ENCODE measurements at places on chromosomes 11 and 22.

DNA sequence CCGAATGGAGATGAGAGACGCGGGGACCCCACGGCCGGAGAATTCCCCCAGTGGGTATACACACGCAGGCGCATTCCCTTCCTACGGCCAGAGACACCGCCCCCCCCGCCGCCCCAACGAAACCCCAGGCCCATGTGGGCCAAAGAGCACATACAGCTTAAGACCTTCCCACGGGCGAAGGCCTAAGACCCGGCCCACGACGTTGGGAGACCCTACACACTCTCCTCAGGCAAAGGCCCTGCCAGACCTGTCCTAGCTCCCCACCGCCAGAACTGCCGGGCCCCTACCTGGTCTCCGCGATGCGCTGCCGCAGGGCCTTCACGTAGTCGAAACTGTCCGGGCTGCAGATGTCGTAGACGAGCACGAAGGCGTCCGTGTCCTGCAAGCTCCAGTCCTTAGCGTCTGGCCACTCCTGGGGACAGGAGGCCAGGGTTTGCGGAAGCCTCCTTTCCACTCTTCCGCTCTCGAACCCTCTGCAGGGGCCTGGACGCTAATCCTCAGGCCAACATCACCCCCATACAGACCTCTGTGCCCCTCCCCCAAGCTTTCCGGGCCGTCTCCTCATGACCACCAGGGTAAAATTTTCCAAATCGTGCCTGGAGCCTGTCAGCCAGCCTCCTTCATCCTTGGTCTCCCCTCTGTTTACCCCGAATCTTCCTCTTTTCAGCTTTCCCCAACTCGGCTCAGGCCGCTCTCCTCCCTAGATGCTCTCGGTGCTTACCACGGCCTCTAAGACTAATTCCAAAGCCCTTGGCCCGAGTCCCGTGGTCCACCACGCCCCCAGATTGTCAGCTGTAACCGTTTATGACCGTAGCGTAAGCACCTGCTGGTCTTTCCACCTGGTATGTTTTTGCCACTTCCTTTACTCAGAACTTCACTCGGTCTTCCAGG lies 1.7 kb downstream of the RASL10A start:
- no peak for DNase-seq

DNA sequence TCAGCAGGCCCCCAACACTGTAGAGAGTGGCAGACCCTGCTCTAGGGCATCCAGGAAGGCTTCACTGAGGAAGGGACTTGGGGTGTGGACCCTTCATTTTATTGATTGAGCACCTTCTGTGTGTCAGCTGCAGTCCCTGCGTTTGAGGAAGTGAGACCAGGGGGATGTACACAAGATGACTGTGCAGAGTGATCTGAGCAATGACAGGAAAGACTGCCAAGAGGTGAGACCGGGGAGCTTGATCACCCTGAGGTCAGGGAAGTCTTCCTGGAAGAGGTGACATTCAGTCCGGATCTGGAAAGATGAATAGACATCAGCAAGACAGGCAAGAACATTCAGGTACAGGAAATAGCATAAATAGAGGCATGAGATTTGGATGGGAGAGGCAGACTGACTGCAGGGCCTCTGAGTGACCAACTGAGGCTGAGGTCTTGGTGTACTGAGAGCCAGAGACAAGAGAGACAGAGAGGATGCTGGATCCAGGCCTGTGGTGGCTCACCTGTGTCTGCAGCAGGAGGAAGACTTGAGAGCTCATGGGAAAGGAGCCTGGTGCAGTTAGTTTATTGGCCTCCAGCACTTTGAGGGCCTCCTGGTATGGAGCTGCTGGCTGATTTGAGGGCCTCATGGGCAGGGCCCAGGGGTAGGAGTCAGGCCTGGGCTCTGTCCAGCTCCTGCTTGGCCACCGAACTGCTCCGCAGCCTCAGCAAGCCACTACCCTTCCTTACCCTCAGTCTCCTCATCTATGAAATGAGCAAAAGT lies 5.2 kb downstream of the DGAT2 start:
- no peak for DNase-seq

DNA sequence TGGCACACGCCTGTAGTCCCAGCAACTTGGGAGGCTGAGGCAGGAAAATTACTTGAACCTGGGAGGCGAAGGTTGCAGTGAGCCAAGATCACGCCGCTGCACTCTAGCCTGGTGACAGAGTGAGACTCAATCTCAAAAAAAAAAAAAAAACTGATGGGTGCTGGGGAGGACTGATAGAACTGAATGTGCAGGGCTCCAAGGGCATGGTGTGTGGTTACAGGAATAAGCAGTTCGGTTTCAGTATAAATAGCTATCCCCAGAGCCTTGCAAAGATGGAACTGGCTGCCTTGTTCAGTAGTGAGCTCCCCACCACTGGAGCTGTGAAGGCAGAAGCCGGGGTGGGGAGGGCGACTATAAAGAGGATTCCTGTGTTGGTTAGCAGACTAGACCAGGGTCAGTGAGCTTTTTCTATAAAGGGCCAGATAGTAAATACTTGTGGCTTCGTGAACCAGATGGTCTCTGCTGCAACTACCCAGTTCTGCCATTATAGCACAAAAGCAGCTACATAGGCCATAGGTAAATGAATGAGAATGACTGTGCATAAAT lies 5.9 kb downstream of the TOM1 start:
- no peak for DNase-seq

- no peak for DNase-seq
Measured at GRCh38 chr11:1150116-1150515, 7.6 kb upstream of the MUC5AC start.

GRCh38 chr22:19446603-19447329 lies 745 bp downstream of the C22orf39 start:
- DNase-seq = no peak

- DNase-seq = no peak
Measured at GRCh38 chr11:16791191-16791961, 52.9 kb downstream of the C11orf58 start.

GRCh38 chr22:29315286-29316140 lies at the start of gene RASL10A:
Gene RASL10A (minus strand): TSS chr22:29315697. CDS start chr22:29315246, 451 bp downstream.
- DNase-seq = no peak
